ENCODE measurements at places on chromosomes 2 and 18.
A peak's percentile ranks its signal among the peaks of the same experiment; 100 is the strongest.

DNA sequence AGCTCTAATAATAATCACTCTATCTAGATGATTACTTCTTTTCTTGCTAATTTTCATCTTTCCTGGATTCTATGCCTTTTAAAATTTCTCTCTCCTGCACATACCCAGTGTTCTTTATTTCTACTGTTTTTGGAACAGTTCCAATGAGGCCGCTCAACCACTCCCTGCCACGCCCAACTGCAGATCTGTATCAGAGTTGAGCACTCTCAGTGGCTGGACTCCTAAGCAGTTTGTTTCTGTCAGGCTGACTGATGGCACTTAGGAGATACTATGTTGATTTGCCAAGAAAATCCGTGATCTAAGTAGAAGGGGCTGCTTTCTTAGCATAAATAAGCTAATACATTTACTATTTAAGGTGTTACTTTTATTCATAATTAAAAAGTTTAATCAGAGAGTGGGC is 192.8 kb downstream of the ARHGAP15 start:
- DNase-seq, result no peak

DNA sequence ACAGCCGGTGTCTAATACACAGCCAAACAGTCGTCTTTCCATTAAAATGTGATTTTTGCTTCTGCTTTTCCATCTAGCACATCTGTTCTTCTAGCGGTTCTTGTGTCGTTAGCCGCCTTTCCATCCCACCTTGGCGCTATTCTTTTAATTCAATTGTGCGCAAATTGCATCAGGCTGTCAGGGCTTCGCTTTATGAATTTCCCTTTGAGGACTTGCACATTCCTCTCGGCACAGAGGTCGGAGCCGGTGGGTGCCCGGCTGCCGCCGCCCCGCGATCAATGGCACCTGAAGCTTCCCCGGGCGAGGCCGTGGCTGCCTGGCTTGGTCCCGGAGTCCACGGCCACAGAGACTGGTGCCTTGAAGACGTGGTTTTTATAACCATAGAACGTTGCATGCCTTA is 33.9 kb upstream of the TSPYL6 start:
- no peak for DNase-seq

GRCh38 chr2:31886700-31887099 is 124.1 kb downstream of the MEMO1 start:
- DNase-seq, result peak; percentile 13

- DNase-seq, result peak; percentile 99
These were observed 12.1 kb downstream of the PXDN start for GRCh38 chr2:1731963-1732768.

DNA sequence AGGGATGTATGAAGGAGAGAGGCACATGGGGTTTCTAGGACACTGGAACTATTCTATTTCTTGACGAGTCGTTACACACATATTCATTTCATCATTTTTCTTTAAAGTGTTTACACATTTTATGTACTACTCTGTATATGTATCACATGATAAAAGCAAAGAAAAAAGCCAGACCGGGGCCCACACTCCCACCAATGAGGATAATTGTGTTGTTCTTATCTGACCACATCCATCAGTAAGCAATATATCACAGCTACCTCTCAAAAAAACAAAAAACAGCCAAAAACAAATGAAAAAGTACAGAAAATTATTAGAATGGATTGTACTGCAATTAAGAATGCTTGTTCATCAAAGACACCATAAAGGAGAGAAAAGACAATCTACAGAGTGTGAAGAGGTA is 14.2 kb upstream of the CNRIP1 start:
- no peak for DNase-seq

DNA sequence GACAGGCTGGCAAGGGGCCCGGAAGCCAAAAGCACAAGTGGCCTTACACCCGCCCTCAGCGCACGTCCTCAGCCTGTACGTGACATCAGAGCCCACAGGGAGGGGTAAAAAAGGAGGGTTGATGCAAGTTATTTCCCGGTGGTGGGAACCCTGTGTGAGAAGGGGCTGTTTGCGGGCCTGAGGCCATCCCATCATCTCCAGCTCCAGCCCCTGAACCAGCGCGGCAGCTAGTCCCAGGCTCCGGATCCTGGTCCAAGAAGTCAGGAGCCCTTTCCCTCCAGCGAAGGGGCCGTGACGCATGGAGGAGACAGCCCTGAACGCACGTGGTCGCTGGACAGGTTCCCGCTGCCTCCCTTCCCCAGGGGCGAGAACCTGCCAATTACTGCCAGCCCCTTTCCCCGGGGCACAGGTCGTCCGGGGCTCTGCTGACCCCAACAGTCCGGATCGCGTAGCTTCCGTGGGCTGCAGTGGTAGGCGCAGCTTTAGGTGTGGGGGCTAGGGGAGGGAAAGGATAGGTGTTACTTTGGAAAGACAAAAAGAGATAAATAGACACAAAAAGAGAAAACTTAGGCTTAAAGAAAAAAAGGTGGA is 1.3 kb upstream of the LRP2 start:
- no peak for DNase-seq

DNA sequence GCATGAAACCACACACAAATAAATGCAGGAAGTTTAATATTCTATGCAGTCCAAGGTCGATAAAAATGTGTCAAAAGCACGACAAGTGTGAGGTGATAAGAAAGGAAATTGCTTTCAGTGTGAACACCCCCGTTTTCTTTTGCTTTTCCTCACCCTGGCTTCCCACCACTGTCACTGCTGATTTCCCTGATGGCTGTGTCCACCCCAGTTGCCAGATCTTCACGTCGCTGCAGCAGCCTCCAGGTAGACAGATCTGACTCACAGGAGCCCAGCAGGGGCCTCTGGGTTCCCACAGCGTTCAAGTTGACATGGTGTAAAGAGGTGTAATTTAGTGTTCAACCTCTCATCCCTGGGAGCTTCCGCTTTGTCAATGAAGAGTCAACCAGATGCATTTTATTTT is 128.0 kb upstream of the TACR1 start:
- DNase-seq, result no peak

DNA sequence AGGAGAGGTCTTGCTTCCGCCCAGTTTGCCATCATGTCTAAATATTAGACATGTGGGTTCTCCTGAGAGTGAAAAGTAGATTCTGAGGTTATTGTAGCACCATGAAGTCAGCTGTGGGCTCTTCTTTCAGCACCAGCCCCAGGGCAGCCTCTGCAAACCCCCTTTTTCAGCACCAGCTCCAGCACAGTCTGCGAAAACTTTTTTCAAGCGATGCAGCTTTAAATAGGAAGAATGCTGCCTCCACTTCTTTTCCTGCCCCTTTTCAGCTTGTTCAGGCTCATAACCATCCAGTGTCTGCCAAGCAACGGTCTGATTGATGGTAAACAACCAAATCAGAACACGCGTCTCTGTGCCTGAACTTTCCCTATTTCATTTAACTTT is at the start of gene COL5A2:
Gene COL5A2 (minus strand): TSS at position 192 of the 381 bp plus-strand sequence. CDS start 157 bp downstream, at position 35.
- peak; percentile 92 for DNase-seq

GRCh38 chr18:76354348-76354747 is 140.7 kb downstream of the ZNF516 start:
- peak; percentile 38 for DNase-seq

All from RPMI7951 (cell line).